ENCODE measurements at places on chromosomes 4 and X. TPM values are rescaled to one million over a fixed set of nuclear protein-coding genes. Genes with fewer than 3 reads are reported as not detected.

Gene GPR82
- 0.10 TPM for polyA plus RNA-seq

Gene RAB39B
- polyA plus RNA-seq: 22.6 TPM

Gene ARX
- polyA plus RNA-seq: 0.26 TPM

Gene SPARCL1
- polyA plus RNA-seq: 2,377 TPM

Gene ETDB
- not detected for polyA plus RNA-seq

Gene PCDH18
- polyA plus RNA-seq: 25.9 TPM
